ENCODE measurements at places on chromosomes 3 and 15.

DNA sequence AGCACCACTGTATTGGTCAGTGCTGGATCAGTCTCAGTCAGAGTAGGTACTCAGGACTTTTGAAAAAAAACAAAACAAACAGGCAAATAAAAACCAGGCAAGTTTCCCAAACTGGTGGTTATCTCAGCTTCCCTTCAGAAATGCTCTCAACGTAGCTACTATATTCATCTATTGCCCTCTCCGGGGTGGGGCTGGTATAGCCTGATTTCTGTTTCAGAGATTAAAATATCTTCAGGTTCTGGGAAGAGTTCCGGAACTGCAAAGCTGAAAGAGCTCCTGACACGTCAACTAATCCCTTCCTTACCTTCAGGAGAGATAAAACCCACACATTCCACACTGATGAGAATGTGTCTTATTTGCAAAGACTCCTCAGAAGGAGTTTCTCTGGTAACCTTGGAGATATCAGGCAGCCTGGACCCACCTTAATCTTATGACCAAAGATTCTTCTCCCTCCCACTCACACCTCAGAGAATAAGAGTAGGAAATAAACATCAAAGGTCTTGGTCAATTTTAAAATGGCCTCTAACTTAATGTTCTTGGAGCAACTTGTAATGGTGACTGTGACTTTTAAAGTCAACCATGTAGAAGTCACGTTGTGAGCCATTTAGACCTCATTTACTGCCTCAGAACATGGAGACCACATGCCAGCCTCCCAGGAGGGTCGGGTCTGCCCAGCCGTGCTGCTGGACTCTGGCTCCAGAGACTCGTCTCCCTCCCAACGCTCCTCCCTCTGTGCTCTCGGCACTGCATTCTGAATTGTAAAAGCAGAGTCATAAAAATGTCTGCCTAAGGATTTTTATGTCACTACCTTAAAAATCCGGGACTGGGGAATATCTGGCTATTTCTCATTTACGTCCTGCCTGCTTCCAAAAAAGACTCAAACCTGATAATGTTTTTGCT lies 53.8 kb downstream of the CDCP1 start:
- no peak for DNase-seq

DNA sequence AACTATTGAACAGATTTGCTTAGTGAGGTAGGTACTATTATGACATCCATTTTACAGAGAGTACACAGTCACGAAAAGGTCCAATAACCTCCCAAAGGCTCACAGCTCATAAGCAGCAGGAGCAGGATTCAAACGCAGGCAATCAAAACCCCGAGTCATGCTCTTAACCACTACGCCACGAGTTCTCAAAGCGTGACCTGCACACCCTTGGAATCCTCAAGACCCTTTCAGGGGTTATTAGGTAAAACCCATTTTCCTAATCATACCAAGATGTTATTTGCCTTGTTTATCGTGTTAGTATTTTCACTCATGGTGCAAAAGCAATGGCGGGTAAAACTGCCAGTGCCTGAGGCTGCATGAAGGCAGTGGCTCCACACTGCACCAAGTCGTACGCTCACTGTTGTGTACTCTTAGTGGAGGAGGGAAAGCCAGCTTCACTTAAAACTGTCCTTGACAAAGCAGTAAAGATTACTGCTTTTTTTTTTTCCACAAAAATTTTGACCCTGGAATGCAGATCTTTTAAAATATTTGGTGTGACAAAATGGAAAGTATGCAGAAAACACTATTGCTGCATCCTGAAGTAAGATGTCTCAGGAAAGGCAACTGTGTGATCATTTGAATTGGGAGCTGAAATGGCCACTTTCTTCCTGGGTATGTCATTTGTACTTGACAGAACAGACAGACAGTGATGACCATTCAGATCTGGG lies 96.1 kb downstream of the IGF2BP2 start:
- no peak for DNase-seq

GRCh38 chr15:70264738-70265465 lies 167.2 kb upstream of the TLE3 start:
- no peak for DNase-seq

DNA sequence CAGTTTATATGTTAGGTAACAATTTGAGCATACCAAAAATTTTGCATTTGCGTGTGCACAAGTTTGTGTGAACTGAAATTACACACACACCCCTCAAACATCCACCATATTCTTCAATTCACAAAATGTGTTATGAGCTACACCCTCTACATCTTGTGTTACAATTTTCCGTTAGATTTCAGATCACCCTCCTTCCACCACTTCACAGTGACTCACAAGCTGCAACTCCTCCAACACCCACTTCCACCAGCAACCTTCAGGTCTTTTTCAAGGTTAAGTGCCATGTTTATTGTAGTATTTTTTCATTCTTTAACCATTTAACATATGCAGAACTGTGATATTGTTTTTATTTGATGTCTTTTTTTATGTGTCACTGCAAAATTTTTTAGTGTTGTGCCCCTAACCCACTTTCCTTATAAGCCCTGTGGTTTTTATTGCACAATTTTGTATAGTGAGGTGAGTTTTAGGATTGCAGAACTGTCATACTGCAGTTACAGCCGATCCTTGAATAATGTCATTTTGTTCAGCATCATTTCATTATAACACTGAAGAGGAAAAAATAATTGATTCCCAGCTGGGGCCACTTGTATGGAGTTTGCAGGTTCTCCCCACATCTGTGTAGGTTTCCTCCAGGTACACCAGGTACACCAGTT lies 148.9 kb downstream of the PLCL2 start:
- DNase-seq: no peak

DNA sequence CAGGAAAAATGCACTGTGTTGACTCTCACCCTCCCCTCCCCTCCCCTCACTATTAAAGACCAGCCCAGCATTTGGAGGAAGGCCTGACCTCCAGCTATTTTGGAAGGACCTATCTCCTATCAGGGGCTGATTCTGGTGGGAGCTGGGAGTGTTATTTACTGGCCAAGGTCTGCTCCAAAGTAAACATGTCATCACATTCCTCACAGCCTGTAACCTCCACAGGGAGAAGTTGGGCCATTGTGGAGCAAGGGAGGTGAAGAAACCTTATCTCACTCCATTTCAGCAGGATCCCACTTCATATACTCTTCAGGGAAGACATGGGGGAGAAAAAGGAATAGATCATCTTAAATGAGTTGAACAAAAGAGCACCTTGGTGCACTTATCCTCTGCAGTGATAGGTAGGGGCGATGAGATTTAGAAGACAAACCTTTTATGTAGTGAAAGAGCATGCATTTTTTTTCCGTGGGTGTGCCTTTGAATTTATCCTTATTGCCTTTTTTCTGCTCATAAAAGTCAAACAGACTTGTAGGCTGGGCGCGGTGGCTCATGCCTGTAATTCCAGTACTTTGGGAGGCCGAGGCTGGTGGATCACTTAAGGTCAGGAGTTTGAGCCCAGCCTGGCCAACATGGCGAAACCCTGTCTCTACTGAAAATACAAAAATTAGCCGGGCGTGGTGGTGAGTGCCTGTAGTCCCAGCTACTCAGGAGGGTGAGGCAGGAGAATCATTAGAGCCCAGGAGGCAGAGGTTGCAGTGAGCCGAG lies 15.6 kb upstream of the FLNB start:
- no peak for DNase-seq

GRCh38 chr15:95895508-95895907 lies 435.0 kb upstream of the NR2F2 start:
- no peak for DNase-seq
